ENCODE measurements at places on chromosomes 5 and 9.
A peak's percentile ranks its signal among the peaks of the same experiment; 100 is the strongest.

DNA sequence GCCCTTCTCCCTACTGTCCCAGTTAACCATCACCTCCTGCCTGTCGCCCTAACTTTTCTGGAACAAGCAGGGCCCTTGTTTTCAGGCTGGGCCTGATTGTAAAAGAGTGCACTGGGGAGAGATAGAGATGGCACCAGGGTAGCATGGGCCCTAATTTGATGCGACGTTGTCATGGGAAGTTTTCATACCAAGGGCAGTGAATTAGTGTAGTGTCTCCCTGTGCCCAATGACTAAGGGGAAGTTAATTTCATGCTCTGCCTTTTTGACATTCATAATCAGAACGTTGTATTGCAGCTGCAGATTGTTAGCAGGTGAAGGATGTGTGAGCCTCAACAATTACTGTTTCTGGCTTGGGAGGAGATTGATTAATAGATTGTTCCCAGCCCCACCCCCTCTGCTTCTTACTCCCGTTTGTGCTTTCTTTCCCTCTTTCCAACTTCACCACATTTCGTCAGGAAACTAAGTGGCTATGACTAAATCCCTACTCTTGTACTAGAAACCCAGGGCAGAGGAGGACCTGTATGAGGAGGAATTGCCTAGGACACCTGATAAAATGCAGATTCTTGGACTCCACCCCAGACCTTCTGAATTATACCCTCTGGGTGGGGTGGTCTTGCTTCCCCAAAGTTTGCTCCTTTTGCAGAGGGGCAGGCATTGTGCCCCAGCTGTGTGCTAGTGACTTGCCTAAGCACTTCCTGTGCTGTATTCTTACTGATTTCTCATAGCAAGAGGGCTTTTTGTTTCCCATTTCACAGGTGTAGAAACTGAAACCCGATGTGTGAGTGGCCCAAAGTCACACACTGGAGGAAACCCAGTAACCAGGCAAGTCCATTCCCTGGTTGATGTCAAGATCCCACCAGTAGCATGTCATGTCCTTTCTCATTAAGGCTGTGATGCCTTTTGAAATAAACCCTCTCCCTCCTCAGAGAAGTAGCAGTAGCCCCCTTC lies 56.3 kb downstream of the DAB2IP start:
- DNase-seq = no peak

GRCh38 chr9:96449845-96450612 lies at the start of gene HABP4:
Gene HABP4 (plus strand): TSS chr9:96450169. CDS start chr9:96450280, 111 bp downstream.
- peak; percentile 97 for DNase-seq

GRCh38 chr9:124576751-124577150 lies 69.6 kb upstream of the NR5A1 start:
- no peak for DNase-seq

GRCh38 chr9:133181561-133181960 lies 17.8 kb upstream of the GBGT1 start:
- no peak for DNase-seq

DNA sequence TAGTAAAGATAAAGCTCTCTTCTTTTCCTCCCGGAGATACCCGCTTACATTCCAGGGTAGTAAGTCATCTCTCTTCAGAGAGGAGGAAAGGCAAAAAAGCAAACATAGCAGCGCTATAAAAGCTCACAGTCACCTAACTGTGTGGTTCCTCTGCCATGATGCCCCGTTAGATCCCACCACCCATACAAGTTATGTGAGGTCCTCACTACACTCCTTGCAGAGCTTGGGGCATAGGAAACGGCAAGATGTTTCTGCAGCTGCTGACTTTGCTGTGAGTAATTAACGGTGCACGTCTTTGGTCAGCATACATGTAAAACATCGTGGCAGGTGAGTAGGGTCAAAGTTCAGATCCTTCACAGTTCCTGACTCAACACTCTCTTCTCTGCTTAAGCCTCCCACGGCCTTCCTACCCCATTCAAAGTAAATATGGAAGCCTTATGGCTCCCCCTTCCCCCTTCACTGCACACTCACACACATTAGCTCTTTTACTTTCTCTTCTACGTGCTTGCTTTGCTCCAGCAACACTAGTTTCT lies 218.9 kb downstream of the DIRAS2 start:
- DNase-seq = no peak

DNA sequence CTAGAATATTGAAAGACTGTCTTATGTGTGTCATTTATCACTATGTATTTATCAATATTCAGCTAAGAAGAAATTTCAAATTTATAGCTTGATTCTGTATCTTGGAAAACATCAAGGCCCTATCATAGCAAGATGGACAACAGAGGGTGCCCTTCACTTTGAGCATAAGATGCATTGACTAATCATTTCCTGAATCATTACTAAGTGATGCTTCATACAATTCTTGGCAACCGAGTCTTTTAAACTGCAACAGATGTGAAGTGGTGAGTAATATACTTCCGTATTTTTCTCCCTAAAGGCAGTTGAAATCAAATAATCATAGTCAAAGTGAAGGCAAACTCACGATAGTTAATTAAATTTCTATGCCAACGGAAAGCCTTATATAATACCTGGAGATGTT lies 318.6 kb upstream of the RGMB start:
- DNase-seq = no peak

- DNase-seq = no peak
Measured at GRCh38 chr9:112505086-112505485, 18.5 kb downstream of the KIAA1958 start.

- no peak for DNase-seq
Measured at GRCh38 chr5:97545886-97546535, 363.0 kb upstream of the RIOK2 start.

DNA sequence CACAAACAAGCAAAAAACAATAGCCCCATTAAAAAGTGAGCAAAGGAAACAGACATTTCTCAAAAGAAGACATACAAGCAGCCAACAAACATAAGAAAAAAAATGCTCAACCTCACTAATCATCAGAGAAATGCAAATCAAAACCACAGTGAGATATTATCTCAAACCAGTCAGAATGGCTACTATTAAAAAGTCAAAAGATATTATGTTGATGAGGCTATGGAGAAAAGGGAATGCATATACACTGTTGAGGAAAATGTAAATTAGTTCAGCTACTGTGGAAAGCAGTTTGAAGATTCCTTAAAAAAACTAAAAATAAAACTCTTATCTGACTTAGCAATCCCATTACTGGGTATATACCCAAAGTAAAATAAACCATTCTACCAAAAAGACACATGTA lies 28.7 kb upstream of the BARX1 start:
- no peak for DNase-seq

DNA sequence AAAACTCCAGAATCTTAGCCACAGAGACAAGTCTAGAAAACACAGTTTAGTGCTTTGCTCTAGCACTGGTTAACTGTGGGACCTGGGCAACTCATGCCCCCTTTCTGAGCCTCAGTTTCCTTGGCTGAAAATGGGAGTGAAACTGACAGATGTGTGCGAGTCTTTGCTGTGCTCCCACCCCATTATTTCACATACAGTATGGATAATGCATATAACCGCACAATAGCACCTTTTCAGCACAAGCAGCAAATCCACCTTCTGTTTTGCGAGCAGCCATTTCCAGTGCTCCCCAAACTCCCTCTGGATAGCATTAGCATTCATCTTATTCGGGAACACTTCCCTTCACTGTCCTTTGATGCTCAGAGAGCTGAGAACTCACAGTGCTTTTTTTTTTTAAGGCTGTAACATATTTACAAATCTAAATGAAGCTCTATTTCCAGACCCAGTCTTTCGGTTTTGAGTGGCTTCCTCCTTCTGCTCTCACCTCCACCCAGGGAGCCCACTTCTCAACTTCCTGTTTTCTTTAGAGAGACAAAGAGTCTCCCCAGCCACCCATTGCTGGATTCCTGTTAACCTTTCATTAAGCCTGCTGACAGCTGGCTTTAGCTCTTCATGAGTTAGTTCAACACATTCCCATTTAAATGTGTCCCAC lies 49.2 kb downstream of the TIMD4 start:
- DNase-seq = no peak

DNA sequence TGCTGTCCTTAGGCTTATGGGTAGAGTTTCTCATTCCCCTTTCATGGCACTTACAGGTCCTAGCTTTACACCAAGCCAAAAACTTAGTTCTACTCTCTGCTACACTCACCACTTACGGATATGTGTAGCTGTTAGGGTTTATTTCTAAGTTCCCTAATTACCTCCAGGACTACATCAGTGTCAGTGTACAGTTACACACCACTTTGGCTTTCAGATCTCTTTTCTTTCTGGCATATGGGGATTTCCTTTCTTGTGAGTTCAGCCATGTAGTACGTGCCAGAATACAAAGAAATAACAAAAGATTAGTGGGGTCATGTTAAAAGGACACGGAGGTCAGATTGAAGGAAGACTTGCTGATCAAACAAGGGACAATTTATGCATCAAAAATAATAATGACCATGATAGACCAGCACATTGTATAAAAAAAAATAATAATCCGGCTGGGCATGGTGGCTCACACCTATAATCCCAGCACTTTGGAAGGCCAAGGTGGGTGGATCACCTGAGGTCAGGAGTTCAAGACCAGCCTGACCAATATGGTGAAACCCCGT lies 41.8 kb downstream of the LYRM7 start:
- no peak for DNase-seq

DNA sequence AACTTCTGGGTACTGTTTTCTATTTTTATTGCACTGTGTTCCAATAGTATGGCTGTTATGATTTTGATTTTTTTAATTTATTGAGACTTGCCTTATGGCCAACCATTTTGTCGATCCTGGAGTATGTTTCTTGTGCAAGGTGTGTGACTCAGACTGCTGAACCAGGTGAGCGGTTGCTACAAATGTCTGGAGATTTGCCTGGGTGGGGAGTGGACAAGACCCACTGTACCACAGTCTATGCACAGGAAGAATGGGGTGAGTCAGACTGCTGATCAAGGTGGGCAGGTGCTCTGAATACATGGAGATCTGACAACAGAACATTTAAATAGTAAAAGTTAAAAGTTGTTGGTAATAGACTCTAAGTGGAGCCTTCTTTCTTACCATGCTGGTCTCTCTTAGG lies 609.2 kb downstream of the CSNK1G3 start:
- no peak for DNase-seq

- no peak for DNase-seq
Measured at GRCh38 chr5:32135086-32135485, 39.0 kb downstream of the GOLPH3 start.

DNA sequence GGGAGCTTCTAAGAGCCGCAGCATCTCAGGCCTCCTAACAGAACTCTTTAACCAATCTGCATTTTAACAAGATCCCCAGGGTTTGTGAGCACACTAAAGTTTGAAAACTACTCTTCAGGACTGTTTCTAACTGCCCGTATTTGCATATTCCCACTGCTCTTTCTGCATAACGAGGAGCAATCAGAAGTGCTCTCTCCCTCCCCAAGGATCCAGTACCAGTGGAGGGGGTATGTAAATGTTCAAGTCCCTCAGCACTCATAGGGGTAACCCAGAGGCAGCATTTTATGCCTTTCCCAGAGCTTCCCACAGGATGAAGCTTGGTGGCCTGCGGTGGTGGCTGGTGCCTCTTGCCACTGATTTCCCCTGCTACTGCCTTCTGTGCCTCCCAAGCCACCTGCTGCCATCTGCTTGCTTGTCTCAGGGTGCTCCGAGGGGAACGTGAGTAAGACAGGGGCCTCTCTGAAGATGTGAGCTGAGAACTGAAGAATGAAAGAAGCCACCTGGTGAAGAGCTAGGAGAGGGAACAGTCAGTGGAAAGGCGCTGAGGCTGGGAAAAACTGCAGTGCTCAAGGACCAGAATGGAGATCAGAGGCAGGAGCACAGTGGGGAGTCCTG lies 30.0 kb upstream of the PPP1R2B start:
- no peak for DNase-seq

DNA sequence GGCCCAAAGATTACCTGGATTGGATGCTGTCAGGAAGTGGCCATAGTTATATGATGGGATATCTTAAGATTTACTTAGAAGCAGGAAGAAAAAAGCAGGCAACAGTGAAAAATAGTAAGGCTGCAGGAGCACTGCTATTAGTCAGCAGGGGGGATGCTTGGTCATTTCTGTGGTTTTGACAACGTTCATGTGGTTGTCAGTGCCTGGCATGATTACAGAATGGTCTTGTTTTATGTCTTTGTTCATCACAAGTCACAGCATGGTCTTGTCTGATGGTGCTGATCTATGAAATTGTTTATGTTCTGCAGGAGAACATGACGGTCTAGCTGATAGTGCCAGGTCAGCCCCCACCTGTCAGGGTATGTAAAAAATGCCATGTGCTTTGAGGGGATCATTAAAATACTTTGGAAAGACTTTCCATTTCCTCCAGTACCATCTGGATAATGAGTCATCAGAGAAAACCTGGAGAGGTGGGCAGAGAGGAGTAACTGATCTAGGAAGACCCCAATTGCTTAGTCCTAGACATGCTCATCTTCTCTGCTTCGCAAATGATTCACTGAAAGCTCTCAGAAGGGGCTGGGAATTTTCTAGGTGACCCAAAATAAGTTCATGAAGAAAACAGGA lies 48.5 kb downstream of the PLGRKT start:
- no peak for DNase-seq

DNA sequence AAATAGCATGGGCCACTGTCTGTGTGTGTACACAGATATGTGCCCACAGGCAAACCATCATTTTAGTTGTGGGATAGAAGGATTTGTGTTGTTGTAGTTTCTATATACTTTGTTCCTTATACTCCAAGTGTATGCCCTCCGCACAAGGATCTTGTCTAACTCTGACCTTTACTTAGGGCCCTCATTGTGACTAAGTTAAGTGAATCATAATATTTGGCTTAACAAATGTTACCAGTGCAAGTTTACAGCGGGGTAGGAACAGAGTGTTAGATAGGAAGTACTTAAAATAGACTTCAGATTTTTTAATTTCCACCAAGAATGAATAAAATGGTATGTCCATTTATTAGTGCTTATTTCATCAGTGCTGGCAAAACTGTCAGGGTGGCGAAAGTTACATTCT lies 29.5 kb upstream of the CYFIP2 start:
- no peak for DNase-seq

DNA sequence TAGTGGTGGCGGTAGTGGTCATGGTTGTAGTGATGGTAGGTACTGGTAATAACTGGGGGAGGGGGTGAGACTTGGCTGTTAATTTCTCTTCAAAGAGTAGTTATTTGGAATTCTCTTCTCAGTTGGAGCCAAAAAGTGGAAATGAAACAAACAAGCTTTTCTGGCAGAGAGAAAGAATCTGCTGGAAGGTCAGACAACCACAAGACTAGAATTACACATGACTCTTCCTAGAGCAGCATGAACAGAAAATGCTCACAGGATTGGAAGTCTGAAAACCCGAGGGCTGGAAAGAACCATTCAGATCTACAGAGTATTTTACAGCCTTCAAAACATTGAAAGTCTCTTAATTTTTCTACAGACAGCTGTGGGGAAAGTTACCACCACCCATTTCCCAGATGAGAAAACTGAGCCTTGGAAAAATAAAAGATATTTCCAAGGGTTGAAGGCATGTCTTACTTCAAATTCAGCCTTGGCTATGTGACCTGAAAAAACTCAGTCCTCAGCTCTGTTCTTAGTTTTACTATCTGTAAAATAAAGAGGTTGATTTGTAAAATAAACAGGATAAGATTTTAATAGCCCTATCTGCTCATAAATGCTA lies 42.9 kb upstream of the TRIM32 start:
- DNase-seq = no peak

- DNase-seq = no peak
Measured at GRCh38 chr9:107342476-107343161, 59.5 kb downstream of the RAD23B start.

GRCh38 chr9:6106711-6107339 lies 91.4 kb upstream of the RANBP6 start:
- DNase-seq = no peak

- peak; percentile 63 for DNase-seq
Measured at GRCh38 chr9:136544548-136544963, 1.3 kb downstream of the NOTCH1 start.

GRCh38 chr5:57335092-57335660 lies 147.4 kb downstream of the ACTBL2 start:
- no peak for DNase-seq

GRCh38 chr5:174222891-174223290 lies 177.4 kb downstream of the NSG2 start:
- DNase-seq = no peak
